ENCODE measurements at places on chromosomes 7 and 10.

DNA sequence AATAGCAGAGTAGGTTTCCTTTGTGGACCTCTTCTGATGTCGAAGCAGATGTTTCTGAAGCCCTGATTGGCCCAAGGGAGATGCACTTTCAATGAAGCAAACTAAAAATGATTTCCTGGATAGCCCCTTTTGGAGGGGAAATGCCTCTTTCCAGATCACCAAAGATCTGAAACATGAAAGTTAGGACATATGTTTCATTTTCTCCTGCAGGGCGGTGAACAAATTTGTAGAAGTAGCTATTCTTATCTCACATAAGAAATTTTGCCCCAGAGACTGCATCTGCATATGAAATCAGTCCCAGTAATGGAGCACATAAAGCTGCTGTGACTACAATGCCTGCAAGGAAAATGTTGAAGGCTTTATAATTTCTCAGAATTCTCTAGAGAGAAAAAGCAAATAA is 56.0 kb downstream of the THSD7A start:
- no peak for DNase-seq

DNA sequence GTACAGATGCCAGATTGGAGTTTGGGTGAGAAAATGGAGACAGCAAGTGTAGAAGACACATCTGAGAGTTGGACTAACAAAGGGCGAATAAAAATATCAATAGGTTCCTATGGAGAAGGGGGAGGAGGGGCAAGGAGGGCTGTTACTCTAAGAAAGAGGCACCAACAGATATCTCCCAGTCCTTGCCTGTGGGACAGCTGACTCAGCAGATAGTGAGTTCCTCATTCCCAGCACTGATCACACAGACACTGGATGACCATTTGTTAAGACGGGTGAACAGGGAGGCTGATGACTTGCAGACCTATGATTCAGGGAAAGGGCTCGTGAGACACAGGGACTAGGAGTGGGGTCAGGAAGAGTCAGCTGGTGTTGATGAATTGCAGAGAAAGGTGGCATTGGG is 5.7 kb upstream of the PRR15 start:
- DNase-seq: no peak

GRCh38 chr10:51815723-51816122 is 116.3 kb upstream of the CSTF2T start:
- no peak for DNase-seq

DNA sequence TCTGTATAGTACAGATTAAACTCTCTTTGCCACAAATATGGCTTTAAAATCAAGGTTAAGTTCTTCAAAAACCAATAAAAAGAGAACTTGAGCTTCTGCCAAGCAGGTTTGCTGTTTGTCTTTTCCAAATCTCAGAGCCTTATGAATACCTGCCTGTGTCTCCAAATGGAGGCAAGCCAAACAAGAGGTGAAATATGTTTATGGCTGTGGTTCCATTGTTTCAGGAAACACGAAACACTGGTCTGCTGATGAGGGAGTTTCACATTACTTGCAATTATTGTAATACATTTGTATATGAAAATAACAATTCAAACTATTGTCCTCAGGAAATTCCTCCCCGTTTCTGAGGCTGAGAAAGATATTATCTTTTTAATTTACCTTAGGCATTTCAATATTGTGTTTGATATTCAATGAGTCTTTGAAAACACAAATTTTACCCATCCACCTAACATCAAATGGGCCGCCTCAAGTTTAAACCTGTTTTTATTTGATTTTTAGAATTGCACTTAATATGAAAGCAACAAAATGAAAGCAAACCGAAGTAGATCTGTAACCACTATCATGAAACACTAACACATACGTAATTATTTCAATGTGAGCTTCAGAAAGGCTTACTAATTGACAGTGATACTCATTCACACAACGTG is 359.3 kb downstream of the HGF start:
- no peak for DNase-seq

GRCh38 chr10:100811752-100812750 is 66.7 kb downstream of the PAX2 start:
- DNase-seq: no peak

GRCh38 chr7:76069238-76069638 is 21.3 kb downstream of the MDH2 start:
- DNase-seq: no peak

DNA sequence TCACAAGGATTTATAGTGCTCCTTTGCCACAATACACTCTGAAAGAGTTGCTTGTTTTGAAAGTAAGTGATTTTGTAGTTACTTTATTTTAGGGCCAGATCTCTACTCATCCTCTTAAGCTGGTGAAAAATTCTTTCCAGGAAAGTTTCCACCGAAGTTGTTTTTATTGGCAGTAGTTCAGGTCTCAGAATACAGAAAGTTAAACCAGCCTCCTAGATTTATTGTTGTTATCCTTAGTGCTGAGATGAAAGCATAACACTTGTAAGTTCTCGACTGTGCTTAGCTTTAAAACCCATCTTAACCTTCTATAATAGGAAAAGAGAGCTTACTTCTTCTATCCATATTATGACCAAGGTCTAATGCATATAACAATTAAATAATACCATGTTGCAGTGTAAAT is 5.5 kb downstream of the AP3M1 start:
- DNase-seq: no peak

- DNase-seq: no peak
Measured at GRCh38 chr7:111053035-111053434, 37.9 kb upstream of the LRRN3 start.

- DNase-seq: no peak
Measured at GRCh38 chr10:34838366-34838900, 23.3 kb upstream of the PARD3 start.

DNA sequence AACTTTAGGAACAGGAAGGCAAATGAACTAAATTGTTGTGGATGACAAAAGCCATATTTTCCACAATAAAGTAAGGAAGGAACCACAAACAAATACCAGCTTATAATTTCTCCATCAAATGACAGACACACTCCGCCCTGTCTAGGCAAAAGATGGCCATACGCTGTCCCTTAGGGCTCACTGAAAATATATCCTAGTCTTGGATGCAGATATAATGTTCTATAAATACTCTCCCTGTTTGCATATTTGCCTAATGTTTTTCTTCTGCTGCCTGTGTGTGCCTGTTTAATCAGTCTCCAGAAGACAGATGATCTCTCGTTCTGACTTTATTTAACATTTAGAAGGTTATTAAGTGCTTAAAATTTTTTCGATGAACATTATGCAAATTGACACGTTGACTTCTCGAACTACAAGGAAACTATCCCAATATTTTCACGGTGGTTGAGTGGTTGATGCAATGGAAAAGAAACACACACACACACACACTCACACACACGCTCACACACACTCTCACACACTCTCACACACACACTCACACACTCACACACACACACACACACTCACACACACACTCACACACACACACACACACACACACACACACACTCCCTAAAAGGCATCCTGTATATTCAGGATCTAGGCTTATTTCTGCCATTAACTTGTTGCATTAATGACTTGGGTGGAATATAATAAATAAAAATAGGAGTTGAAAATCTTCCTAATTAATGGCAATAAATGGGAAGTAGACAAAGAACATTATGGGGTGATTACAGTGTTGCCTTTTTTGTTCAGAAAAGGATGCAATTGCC is 297.1 kb downstream of the PRPF18 start:
- DNase-seq: no peak

DNA sequence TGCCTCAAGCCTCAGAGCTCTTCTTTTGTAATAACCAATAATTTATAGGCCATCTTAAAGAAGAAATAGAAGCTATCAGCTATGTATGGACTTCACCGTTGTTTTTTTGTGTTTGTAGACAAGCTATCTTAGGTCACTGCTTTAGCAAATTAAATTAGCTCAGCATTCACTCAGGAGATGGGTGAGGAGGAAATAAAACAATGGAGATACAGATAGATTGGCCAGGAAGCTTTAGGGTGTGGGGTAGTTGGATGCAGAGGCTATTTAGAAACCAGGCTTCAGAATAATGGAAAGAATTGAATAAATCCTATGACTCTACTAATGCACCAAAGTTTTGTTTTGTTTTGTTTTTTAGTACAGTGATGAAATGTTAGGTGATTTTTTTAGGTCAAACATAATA is 66.1 kb downstream of the MDFIC start:
- DNase-seq: no peak

- DNase-seq: no peak
Measured at GRCh38 chr7:29924684-29925083, 64.9 kb downstream of the SCRN1 start.

DNA sequence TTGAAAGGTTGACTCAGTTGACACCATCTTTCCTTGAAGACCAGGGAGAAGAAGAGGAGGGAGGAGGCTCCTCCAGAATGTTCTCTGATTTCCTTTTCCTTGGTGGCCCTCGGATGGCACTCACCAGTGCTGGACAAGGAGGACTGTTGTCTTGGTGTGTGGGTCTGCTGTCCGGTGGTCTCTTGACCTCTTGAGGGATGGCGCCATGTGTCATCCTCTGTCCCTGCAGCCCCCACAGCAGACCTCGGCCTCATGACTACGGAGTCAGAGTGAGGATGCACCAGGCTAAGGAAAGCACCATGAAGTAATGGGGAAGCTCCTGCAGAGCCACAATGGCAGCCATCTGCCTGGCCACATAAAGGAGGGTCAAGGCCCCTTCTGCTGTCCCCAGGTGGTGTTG is 475.0 kb downstream of the GLRX3 start:
- DNase-seq: no peak

DNA sequence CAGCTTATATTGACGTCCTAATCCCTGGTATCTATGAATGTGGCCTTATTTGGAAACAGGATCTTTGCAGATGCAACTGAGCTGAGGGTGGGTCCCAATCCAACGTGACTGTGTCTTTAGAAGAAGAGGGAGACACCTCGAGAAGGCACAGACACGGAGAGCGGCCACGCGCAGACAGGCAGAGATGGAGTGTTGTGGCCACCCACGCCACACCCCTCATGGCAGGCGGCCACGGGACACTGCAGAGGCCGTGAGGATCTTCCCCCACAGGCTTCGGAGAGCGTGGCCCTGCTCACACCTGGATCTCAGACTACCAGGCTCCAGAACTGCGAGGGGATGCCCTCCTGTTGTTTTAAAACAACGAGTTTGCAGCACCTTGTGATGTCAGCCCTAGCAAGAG is 244.9 kb downstream of the DNAJB6 start:
- no peak for DNase-seq

- no peak for DNase-seq
Measured at GRCh38 chr7:6170571-6171531, 101.6 kb downstream of the CYTH3 start.

- DNase-seq: no peak
Measured at GRCh38 chr10:4316161-4316810, 509.7 kb upstream of the AKR1E2 start.

DNA sequence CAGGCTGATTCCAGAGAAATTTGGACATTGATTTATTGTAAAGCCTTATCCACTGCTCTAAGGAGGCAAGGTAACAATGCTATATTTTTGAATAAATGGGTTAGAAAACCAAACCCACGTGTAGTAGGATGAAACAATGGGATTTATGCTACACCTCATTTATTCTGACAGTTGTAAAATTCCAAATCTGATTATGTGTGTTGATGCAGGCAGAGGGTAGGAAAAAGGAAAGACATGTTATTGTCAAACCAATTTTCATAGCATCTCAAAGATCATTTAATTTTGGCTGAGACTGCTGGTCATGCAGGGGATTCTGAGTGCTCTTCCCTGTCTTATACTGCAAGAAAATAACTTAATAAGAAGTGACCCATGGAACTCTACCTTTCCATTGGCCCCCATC is 1219.9 kb upstream of the SORCS1 start:
- no peak for DNase-seq

DNA sequence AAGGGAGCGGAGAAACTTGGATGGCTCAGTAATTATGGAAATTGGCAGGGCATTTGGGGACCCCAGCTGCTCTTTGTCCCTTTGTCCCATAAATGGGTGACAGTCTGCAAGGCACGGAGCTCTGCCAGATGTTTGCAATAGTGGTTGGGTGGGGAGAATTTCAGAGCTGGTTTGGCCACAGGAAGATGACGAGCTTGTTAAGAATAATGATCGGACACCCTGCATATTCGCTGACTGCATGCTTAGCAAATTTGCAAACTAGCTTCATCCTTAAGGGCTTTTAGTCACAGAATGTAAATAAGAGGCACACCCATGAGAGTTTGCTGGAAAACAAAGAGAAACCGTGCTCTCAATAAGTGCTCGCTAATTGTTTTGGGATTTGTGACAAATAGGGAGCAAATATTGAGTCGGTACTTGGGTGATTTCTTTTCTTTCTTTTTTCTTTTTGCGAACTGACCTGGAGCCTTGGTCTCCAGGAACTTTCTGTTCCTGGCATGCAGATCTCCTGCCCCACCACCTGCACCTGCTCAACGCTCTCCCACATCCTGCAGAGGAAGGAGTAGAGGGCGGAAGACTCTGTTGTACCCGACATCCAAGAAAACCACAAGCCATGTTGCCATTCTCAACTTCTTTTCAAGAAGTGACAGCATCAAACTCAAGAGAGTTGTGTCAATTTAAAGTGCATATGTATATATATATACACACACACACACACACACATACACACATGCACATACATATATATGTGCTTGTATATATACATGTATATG is 238.9 kb downstream of the CAMK1D start:
- no peak for DNase-seq

DNA sequence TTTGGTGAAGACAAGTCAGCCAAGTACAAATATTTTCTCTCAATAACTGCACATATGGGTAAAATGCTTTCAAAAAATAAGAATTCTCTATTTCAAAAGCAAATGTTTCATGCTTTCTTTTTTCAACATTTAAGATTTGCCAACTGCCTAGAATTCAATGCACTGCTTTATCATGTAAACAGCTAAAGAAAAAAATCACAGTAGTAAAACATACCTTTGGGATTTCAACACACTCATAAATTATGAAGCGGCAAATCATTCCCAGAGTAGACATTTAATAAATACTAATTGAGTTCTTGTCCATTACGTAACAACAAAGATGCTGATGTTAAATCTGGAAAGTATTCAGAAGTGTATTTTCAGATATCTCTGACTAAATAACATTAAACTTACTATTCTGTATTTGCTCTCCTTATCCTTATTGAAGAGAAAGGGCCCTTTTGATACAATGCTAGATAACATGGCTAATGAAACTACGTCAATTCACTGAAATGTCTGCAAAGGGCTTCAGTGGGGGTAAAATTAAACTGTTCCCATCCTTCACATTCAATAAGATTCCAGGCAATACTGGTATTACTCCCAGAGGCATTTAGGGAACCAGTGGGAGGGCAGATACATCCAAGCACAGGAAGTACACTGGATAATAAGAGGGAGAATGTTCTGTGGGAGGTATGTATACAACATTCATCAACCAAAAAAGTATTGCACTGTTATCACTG is 13.9 kb downstream of the NAPEPLD start:
- no peak for DNase-seq

- no peak for DNase-seq
Measured at GRCh38 chr7:100785878-100786277, 41.4 kb downstream of the EPHB4 start.

GRCh38 chr7:45028138-45028919 is 28.3 kb downstream of the CCM2 start:
- DNase-seq: no peak

DNA sequence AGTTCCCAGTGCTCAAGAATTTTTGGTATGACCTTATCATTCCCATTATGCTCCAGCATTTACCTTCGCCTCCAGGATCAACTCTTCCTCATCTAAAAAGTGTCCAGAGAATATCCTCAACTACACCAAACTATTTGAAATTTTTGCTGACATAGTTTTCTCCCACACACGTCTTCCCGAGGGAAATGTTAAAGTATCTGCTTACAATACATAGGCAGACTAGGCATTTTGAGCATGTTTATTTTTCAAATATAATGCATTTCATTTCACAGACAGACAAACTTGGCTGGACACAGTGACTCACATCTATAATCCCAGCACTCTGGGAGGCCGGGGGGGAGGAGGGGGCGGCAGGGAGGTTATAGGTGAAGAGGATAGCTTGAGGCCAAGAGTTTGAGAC is 177.1 kb upstream of the TRIM24 start:
- DNase-seq: no peak
